ENCODE measurements at places on chromosomes 2 and 18. TPM values are rescaled to one million over a fixed set of nuclear protein-coding genes. Genes with fewer than 3 reads are reported as not detected.

CFC1 gene
- total RNA-seq, result not detected

FBXO41 gene
- total RNA-seq, result 1.1 TPM

ARHGAP25 gene
- not detected for total RNA-seq

BOD1L2 gene
- total RNA-seq, result not detected

ATG16L1 gene
- total RNA-seq, result 60.2 TPM

NTSR2 gene
- not detected for total RNA-seq

PRKAG3 gene
- not detected for total RNA-seq

NEU4 gene
- not detected for total RNA-seq

CLASP1 gene
- 35.6 TPM for total RNA-seq

GKN1 gene
- not detected for total RNA-seq

XDH gene
- 0.88 TPM for total RNA-seq

HNMT gene
- total RNA-seq, result 40.7 TPM

CDK5R2 gene
- 0.20 TPM for total RNA-seq

TRAPPC12 gene
- total RNA-seq, result 60.6 TPM

SKOR2 gene
- total RNA-seq, result not detected

CRYBA2 gene
- 0.20 TPM for total RNA-seq

CCDC150 gene
- total RNA-seq, result 13.6 TPM

GNLY gene
- total RNA-seq, result not detected

ARHGEF33 gene
- 0.59 TPM for total RNA-seq

FIGN gene
- total RNA-seq, result 5.8 TPM

LIMS2 gene
- total RNA-seq, result 3.3 TPM

FAM124B gene
- total RNA-seq, result not detected

NMUR1 gene
- total RNA-seq, result not detected

CRACDL gene
- not detected for total RNA-seq

STEAP3 gene
- total RNA-seq, result 27.3 TPM

MEP1B gene
- not detected for total RNA-seq

Data from RPMI7951 (cell line).